ENCODE measurements at places on chromosomes 4 and X. TPM values are rescaled to one million over a fixed set of nuclear protein-coding genes. Genes with fewer than 3 reads are reported as not detected.

Gene GRK4
- total RNA-seq = 5.7 TPM

Gene CFAP47
- not detected for total RNA-seq

Gene MBNL3
- 1.3 TPM for total RNA-seq

Gene KIAA1210
- not detected for total RNA-seq

Gene GAGE12F
- total RNA-seq = not detected

Gene FANCB
- 3.3 TPM for total RNA-seq

Gene THOC2
- 55.6 TPM for total RNA-seq

Gene TMEM47
- 135 TPM for total RNA-seq

Gene GLUD2
- total RNA-seq = 1.7 TPM

Gene MRFAP1
- total RNA-seq = 132 TPM

Gene ARMCX4
- 4.4 TPM for total RNA-seq

Gene HAUS7
- 13.8 TPM for total RNA-seq

Gene SSX4B
- not detected for total RNA-seq

Gene CCDC110
- total RNA-seq = 9.4 TPM

Gene FAM9B
- not detected for total RNA-seq

Gene BTK
- total RNA-seq = not detected

Gene TEC
- 0.20 TPM for total RNA-seq

All from smooth muscle cell of the pulmonary artery (primary cell).